ENCODE measurements at places on chromosomes 1 and 21.

GRCh38 chr1:64969305-64970046 lies 3.1 kb upstream of the JAK1 start:
- DNase-seq = no peak

DNA sequence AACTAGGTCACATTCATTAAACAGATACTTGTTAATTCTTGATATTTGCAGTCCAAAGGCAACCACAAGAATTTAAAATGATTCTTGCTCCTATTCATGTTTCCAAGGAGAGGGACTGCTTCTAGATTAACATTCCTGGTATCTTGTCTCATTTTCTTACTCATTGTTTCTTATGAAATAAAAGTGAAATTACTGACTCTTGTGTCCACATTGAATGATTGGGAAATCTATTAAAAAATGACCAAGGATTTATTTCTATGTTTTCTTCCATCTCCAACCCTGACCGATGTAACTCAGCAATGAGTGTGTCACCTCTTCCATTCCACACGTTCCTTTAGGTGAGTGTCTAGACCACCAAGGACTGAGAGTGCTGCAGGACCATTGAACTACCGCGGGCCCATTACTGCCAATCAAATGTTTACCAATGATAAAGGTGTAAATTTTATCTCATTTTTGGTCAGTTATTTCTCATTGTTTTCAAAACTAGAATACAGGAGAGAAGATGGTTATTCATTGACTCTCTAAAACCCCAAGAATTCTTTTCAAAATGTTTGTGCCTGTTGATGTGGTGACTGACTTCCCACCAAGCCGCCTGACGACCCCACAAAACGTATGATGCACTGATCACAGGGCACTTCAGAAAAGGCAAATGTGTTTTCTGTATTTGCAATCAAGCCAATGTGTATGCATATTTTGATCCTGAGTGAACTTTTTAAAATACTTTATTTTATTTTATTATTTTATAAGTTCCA lies 414.6 kb upstream of the PTBP2 start:
- no peak for DNase-seq

DNA sequence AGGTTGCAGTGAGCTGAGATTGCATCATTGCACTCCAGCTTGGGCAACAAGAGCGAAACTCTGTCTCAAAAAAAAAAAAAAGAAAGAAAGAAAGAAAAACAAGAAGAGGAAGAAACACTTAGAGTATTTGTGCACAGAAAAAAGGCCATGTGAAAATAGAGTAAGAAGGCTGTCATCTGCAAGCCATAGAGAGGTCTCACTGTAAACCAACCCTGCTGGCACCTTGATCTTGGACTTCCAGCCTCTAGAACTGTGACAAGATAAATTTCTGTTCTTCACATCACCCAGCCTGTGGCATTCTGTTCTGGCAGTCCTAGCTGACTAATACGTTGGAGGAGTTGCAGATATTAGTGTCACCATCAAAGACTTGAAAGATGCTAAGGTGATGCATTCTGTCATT lies 12.1 kb upstream of the ZDHHC18 start:
- no peak for DNase-seq

DNA sequence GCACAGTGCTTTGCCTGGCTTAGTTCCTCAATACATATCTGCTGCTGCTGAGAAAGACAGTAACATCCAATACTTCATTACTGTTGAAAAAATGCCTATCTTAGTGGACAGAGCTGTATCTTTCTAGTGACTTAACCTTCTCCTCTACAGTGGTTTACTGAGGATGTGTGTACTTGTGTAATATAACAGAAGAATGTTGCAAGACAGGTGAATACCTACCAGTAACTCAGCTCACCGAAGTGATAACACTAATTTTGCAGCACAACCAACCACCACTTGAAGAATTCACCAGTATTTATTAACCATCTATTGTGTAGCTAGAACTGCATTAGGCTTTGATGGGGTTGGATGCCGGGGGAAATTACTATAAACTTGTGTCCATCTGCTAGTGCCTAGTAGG lies 16.6 kb upstream of the TNN start:
- no peak for DNase-seq

GRCh38 chr1:6882414-6882813 lies 97.2 kb downstream of the CAMTA1 start:
- no peak for DNase-seq

DNA sequence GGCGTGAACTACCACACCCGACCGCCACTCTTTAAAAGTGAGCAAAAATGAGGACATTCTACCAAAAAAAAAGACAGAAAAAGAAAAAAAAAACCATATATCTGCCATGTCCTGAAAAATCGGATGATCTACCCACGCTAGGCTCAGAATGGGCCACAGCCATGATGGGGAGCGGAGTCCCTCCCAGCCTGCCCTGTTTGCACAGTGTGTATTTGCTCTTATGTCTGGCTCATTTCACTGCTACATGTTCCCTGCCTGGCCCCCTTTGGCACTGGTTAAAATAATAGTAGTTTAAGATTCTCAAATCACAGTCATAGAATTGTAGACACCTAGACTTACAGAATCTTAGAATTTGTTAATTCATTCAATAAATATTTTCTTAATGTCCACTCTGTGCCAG lies 121.9 kb downstream of the PTPRU start:
- DNase-seq = no peak

GRCh38 chr1:189312499-189312898 lies 1165.2 kb downstream of the BRINP3 start:
- DNase-seq = no peak

GRCh38 chr1:93671099-93671621 lies 10.5 kb downstream of the BCAR3 start:
- no peak for DNase-seq

- no peak for DNase-seq
These were observed 71.7 kb upstream of the GUCA2B start for GRCh38 chr1:42081475-42081874.

GRCh38 chr1:9823693-9823942 lies 147 bp downstream of the CLSTN1 start:
- DNase-seq = no peak

DNA sequence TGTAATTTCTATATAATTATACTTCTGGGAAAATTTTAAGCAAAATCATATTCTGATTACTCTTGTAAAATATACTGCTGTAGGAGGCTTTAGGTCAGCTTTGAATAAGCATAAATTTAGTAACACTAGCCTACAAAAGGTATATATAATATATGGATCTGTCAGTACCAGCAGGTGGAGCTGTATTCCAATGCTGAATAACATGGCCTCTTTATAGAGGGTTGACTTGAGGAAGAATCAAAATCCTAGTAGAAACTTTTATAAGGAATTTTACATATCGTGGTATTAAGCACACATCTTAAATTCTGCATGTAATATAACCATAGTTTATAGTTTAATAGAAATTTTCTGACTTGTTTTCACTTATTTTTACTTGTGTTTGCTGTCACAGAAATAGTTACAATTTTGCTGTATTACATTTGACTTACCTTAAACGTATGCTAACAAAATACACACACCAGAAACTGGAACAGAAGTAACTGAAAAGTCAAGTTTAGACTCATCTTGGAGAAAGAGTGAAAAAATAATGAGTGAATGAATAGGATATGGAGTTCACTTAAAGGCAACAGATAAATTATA lies 79.3 kb downstream of the HMCN1 start:
- DNase-seq = no peak

DNA sequence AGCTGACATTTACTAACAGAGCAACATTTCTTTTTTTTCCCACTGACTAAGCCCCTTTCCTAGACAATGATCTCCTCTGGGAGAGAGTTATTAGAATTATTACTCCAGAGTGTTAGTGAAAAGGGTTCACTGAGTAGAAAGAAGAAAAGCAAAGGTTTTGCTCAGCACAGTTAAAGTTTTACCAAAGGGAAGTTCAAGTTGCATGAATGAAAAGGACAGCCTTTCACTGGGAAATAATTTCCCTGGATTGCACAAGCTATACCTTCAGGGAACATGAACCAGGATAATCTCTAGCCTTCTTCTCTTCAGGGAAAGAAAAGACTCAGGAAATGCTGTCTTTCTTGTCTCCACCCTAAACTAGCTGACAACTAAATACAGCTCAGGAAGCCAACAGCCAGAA lies 71.4 kb upstream of the ESRRG start:
- no peak for DNase-seq

GRCh38 chr21:36654324-36654723 lies 44.6 kb upstream of the SIM2 start:
- DNase-seq = no peak

DNA sequence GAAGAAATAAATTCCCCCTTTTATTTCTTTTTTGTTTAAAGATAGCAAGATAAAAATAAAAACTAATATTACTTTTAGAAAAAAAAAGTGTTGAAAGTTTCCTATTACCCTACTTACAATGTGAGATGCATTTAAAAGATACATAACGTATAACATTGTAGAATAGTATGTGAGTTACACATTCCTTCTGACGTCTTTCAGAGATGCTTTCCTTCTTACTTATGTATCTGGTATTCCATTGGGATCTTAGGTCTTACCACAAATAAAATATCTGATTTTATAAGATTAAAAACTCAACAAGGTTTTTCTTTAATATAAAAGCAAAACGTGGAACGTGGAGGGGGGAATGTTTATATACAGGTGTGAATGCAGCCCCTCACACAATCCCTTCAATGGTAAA lies 147.2 kb upstream of the ETS2 start:
- DNase-seq = no peak

DNA sequence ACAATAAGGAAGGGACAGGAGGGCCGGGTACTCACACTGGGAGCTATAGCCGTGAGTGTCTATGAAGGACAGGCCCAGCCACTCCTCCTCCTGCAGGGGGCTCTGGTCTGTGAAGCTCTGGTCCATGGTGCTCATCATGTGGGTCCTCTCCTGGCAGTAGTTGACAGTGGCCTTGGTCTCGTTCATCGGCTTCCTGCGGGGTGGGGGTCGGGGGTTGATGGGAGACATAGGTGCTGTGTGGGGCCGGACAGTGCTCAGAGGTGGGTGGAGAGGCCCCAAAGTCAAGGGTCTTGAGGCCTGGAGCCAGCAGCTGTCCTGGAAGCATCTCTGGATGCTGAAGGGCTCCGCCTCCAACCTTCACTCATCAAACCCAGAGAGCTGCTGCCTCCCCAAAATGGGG lies 260.4 kb downstream of the PTPRU start:
- DNase-seq = no peak

- no peak for DNase-seq
These were observed 34.0 kb downstream of the FOXO6 start for GRCh38 chr1:41394959-41395956.

- DNase-seq = no peak
These were observed 88.9 kb downstream of the PGBD5 start for GRCh38 chr1:230337266-230337665.

DNA sequence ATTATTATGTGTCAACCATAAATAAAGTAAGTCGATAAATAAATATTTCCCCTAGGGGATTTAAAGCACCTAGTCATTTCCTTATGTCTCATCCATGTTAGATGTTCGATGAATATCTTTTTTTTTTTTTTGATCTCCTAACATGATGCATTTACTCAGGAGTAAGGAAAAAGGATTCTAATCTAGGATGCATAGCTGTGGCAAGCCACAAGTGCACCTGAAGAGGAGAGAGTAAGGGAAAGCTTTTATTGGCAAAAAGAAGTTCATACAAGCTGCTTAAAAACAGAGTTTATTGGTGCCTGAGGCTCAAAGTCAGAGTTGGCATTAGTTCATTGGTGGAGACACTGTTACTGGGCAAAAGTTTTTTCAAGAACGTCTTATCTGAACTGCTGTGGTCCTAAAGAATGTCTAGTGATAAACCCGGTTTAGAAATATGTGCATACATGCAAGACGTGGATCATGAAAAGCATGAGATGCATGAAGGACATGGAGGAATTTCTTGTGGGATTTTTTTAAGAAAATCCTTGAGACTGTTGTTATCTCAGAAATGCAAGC lies 51.7 kb downstream of the SWT1 start:
- no peak for DNase-seq

DNA sequence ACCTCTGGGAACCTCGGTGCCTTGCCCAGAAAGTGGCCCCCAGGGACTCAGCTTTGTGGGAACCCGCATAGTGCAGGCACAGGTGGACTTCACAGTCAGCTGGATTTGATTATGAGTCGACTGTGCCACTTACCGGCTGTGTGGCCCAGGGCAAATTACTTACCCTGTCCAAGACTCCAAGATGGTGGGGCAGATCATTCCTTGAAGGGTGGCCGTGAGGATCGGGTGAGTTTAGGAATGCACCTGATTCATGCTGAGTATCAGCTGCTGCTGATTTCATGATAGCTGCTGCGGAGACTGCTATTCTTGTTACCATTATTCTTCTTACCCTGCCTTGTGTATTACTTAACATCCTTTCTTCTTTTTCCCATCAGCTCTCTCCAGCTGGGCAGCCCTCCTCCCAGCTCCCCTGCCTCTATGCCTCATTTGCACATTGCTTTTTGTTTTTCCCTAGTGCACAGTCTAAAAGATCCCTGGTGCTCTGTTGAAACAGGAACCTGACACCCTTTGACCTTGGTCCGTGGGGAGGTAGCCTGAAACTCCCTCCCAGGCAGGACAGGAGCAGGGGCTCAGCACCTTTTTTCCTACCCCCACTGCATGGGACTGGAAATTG lies 40.5 kb upstream of the FHAD1 start:
- no peak for DNase-seq

DNA sequence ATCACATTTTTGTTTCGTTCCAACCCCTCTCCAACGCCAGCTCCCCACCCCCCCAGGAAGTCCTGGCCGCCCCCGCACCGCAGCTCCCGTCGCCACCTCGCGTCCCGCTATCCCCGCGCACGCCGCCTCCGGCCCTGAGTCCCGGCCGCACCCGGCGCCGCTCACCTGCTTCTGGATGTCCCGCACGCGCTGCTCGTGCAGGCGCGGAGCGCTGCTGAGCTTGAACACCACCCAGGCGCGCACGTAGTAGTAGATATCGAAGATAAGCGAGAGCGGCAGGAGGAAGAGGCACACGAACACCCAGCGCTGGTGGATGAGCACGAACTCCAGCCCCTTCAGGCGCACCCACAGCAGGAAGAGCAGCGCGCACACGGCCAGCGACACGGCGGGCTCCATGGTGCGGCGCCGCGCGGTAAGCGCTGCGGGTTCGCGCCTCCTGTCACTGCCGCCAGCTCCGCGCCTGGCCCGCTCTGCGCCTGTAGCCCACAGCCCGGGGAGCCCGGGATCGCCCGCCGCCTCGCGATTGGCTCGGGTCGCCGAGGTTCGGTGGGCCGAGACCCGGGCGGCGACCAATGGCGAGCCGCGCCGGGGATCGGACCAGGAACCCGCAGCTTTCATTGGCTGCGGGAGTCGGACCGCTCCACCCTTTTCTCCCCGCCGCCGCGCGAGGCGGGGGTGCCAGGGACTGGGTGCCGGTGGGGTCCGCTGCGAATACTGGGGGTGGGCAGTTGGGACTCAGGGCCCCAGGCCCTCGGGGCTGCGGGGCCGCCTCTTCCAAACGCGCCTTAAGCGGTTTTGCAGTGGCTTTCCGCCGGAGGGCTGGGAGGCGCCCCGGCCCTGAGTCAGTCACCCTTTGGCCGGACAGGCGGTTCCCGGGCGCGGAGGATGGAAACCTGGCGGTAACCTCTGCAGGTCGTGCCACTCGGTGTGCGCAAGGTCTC lies at the start of gene DHCR24:
TSS of gene DHCR24 (minus strand) at position 472 of the 941 bp plus-strand sequence. CDS start at position 396, 76 bp downstream.
- peak; percentile 47 for DNase-seq

GRCh38 chr1:202329891-202330290 lies 11.8 kb downstream of the UBE2T start:
- no peak for DNase-seq
